ENCODE measurements at places on chromosomes 6 and 20.

- DNase-seq: no peak
Observed at GRCh38 chr6:13030396-13030795, 297.9 kb downstream of the TBC1D7 start.

GRCh38 chr6:108165714-108166663 lies at the start of gene NR2E1:
NR2E1 (plus strand) TSS chr6:108166022; CDS start chr6:108166766, 744 bp downstream.
- DNase-seq: no peak

DNA sequence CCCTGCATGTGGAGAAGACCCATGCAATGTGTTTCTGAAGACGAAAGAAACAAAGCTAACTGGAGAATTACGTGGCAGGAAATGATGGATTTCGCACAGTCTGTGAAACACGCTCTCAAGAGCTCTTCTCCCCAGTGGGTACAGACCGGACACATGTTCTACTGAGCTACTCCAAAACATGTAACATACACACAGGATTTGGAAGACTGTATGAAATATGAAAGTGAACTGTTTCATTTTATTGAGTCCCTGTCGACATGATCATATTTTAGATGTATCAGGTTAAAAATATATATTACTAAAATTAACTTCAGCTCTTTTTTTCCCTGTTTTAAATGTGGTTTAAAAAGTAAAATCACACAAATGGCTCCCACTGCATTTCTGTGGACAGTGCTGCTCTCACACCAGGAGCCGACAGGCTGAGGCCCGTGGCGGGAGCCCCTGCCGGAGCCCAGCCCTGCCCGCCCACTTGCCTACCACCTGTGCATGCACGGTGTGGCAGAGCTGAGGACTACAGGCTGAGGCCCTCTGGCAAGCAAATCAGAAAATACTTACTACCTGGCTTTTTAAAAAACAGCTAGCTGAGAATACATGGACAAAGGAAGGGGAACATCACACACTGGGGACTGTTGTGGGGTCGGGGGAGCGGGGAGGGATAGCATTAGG lies 58.9 kb upstream of the NXT1 start:
- DNase-seq: no peak

GRCh38 chr20:21322083-21322710 lies 19.1 kb downstream of the XRN2 start:
- no peak for DNase-seq

GRCh38 chr6:121135425-121135824 lies 198.9 kb downstream of the TBC1D32 start:
- no peak for DNase-seq

DNA sequence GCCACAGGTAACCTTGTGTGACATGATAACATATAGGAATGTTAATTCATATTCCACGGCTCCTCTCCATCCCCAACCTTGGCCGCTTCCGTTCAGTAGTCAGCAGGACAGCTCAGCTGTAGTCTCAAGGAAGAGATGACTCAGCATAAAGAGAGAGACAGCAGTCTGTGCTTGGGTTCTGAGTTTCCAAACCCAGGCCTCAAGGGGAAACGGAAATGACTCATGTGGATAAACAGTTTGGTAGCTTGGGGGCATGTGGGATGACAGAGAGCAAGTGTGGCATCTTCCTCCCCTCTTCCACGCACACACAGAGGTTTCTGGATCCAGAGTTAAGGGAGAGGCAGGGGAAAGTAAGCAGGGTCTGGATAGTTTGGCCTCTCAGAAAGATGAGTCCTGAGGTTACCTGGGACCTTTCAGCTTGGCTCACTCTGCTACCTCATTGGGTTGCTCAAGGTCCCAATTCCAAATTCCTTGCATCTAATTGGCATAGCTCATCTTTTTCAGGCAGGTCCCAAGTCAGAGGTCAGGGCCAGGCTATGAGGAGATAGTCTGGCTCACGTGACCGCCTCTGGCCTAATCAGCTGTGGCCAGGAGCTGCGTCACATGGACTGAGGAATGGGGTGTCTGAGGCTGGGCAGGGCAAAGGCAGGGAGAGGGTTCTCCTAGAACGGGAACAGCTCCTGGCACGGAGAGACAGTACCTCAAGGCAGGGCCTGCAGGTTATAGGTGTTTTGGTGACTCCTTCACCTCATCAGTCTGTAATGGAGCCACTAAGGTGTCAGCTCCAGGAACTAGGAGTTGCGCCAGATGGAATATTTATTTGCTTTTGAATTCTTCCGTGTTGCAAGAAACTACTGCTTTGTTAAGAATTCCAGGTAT lies 36.5 kb upstream of the MLN start:
- DNase-seq: peak; percentile 70

DNA sequence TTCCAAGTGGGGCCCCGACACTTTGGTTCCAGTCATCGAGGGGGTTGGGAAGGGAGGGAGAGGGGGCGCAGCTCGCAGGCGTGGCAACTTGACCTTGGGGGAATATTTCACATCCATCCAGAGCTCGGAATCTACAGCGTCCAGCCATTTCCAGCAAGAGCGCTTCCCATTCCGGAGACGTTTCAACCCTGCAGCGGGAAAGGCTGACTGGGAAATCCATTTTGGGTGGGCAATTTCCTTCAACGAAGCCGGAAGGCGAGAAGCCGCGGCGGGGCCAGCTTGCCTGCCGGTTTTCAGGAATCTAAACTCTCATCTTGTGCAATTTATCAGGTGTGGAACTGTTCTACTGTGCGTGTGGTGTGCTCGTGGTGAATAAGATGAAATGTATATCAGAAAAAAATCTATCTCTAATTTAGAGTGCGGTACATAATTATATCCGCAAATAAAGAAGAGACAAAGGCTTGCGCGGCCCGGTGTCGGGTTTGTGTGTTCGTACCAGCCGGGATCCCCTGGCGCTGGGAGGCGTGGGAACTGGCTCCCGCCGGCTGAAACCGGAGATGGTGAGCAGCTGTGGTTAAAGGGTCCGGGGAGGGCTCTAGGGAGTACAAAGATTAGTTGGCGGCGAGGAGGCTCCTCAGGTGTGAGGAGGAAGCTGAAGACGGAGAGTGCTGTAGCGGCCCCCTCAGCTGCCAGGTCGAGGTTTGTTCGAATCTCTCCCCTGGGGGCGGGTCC lies 4.8 kb downstream of the SLC32A1 start:
- DNase-seq: peak; percentile 28

DNA sequence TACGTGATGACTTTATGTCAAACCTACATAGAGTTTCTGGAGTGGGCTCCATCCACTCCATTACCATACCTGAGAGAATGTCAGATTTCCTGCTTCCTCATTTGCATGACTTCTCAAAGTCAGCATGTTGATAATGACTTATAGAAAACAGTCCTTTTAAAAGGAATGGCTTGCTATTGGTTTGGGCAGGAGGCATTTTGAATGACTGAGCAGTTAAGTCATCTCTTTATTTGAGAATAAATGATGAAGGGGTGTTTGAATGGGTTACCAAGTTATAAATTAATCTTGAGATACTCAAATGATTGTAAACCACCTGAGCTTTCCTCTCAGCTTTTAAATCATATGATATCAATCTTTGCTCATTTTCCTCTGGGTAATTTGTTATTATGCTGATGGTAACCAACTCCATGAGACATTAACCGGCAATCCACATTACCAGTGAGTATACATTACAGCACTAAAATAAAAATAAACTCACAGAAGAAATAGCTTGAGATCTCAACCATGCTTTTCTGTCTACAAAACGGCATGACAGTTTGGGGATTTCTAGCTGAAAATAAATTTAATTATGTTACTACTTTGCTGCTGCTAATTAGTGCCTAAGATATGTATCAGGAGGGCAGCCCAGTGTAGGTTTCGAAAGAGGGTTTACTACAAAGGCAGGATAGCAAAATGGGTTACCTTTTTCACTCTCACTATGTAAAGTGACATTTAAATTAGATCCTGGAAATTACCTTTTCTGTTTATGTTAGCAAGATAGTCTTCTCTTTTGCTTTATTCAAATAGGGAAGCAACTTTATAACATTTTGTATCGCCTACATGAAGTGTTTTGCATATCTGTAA lies 78.8 kb downstream of the RPS12 start:
- no peak for DNase-seq

DNA sequence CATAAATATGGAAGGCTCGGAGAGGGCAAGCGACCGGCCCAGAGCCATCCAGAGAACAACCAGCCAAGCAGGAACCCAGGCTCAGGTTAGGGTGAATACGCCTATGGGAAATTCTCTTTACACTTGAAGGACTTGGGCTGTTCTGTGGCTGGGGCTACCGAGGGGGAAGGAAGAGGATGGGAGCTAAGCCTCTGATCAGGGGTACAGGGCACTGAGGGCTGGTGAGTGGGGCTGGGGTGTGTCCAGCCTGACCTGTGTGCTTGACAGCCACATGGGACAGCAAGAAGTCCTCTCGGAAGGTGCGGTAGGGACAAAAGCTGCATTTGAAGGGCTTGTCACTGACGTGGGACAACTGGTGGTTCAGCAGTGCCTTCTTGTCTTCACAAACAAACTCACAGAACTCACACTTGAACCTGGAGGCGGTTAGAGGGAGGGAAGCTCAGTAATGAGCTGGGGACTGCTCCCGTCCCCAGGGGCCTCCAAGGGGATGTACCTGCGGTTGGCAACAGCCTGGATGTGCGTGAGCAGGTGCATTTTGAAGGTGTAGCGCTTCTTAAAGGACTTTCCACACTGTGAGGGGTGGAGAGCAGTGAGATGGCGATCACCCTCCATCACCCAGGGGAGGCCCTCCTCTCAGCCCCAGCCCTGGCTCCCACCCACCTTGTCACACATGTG lies 11.9 kb downstream of the ZNF335 start:
- DNase-seq: no peak

DNA sequence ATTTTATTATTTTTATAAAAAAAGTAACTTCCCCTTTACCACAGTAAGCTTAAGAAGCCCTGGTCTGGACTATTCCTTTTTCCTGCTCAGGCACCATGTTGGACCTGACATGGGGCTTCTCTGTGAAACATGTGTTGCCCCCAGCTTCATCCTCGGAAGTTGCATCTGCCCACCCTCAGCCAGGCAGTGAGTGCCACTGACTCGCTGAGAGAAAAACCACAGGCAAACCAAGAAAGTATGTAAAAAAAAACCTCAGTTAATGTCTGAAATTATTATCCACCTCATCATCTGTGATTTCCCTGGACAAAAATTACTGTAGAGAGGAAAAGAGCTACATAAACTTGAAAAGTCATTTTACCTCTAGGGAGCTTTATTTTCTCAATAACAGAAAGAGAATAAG lies 109.9 kb upstream of the MCHR2 start:
- no peak for DNase-seq

DNA sequence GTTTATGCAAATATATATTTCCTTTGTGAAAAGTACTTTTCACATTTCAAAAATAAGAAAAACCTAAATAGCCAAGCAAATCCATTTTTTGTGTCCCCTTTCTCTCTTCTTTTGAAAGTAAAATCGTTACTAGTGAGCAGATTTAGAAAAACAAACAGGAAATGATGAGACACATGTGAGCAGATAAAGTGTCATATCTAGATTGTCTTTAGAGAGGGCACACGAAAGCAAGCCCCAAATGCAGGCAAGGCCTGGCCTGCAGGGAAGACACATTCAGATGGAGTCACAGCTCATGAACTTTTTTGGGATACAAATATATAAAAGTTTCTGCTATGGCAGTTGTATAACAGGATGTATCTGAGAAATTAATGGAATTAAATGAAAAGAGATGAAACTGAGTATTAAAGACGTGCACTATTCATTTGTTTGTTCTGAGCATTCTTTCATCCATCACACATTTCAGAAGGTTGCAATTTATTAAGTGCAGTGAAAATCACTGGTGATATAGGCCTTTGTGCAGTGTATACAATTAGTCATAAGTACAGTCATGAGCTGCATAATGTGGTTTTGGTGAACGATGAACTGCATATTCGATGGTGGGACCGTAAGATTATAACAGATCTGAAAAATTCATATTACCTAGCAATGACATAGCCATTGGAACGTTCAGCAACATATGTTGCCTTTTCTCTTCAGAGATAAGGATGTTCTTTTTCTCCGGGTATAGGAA lies 101.4 kb downstream of the PACRG start:
- DNase-seq: no peak

- DNase-seq: no peak
Observed at GRCh38 chr6:24902782-24903181, 33.0 kb downstream of the RIPOR2 start.

- no peak for DNase-seq
Observed at GRCh38 chr6:119259027-119259426, 90.5 kb downstream of the MAN1A1 start.

- no peak for DNase-seq
Observed at GRCh38 chr6:170188571-170189001, 102.3 kb downstream of the DLL1 start.

GRCh38 chr6:104603108-104603745 lies 256.5 kb downstream of the HACE1 start:
- DNase-seq: no peak

- no peak for DNase-seq
Observed at GRCh38 chr6:12024216-12024615, 12.1 kb downstream of the HIVEP1 start.

GRCh38 chr6:137543114-137543513 lies 48.9 kb upstream of the OLIG3 start:
- no peak for DNase-seq

- DNase-seq: no peak
Observed at GRCh38 chr6:64083261-64083660, 447.7 kb downstream of the PHF3 start.

DNA sequence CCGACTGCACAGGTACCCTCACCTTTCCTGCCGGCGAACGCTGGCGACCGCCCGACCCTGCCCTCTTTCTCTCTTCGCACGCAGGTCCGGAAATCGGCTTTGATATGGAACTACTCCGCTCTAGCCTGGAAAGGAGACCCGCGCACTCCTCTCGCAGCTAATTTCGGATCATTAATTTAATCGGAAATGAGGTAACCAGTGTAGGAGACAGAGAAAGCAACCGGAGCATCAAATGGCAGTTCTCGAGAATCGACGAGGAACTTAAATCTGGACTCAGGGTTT lies 949 bp upstream of the ATXN1 start:
- no peak for DNase-seq

DNA sequence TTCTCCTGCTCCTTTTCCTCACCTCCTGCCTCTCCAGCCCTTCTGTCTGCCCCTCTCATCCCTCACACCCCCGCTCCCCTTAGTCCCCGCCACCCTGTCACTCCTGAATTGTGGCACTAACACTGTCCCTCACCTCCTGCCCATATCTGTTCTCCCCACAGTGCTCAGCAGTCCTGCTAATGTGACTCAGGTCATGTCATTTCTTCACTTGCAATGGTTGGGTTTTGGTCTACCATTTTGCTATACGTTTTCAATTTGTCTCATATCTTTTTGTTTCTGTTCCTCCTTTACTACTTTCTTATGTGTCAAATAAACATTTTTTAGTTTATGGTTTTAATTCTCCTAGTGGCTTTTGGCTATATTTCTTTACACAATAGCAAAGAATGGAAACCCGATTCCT lies 1.3 kb upstream of the HLA-B start:
- DNase-seq: no peak

- no peak for DNase-seq
Observed at GRCh38 chr6:105985098-105985815, 100.9 kb upstream of the PRDM1 start.

Data from GM19239 (cell line).